ENCODE measurements at places on chromosomes 12 and 14. TPM values are rescaled to one million over a fixed set of nuclear protein-coding genes. Genes with fewer than 3 reads are reported as not detected.
A peak's percentile ranks its signal among the peaks of the same experiment; 100 is the strongest.

EP400 gene
- total RNA-seq: 8.4 TPM

PLBD1 gene
- not detected for total RNA-seq

- DNase-seq: no peak
- H3K4me1 ChIP-seq: no peaks in the 10 kb centered on the region
- H3K36me3 ChIP-seq: no peaks in the 10 kb centered on the region
- H3K27me3 ChIP-seq: peaks cover 30% of the 10 kb centered on the region
- no peak overlapping the region for H3K27ac ChIP-seq
- no peak overlapping the region for H3K4me3 ChIP-seq
Measured at GRCh38 chr14:99134516-99135046, 137.4 kb downstream of the BCL11B start.

CACNA1C gene
- not detected for total RNA-seq

DNA sequence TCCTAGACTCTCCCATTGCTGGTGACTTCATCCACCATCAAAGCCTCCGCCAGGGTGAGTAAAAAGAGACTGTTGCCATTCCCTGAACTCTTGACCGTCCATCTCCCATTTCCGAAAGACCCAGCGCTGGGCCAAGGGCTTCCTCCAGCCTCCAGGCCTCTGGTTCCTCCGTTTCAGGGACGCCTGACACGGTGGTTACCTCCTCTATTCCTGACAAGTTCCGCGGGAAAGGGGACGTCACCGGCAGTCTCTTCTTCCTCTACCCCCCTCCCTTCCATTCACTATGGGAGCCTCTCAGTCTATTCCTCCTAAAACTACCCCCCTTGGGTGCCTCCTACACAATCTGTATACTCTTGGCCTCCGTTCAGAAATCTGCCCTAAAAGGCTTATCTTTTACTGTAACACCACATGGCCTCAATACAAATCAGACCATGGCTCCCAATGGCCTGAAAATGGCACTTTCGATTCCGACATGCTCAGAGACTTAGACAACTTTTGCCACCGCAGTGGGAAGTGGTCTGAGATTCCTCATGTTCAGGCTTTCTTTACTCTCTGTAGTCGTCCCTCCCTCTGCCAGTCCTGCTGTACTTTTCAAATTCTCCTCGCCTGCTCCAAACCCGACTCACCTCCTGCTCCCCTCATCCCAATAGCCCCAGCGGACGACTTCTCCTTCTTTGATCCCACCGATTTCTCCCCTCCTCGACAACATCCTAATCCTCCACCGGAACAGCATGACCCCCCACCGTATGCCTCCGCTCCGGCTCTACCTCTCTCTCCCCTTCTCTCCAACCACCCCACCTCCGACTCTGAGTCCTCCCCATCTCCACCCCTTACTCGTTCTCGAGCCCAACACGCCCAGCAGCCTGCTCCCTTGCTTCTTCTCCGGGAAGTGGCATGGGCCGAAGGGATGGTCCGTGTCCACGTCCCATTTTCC is 70.4 kb downstream of the MOK start:
- H3K4me1 ChIP-seq: peaks cover 19% of the 10 kb centered on the region
- no peaks in the 10 kb centered on the region for H3K27me3 ChIP-seq
- peaks cover 1% of the 10 kb centered on the region for H3K36me3 ChIP-seq
- no peak overlapping the region for H3K27ac ChIP-seq
- peak overlapping the region; percentile 62 for H3K4me3 ChIP-seq
- DNase-seq: no peak

C3AR1 gene
- not detected for total RNA-seq

EID3 gene
- total RNA-seq: 4.5 TPM

DNA sequence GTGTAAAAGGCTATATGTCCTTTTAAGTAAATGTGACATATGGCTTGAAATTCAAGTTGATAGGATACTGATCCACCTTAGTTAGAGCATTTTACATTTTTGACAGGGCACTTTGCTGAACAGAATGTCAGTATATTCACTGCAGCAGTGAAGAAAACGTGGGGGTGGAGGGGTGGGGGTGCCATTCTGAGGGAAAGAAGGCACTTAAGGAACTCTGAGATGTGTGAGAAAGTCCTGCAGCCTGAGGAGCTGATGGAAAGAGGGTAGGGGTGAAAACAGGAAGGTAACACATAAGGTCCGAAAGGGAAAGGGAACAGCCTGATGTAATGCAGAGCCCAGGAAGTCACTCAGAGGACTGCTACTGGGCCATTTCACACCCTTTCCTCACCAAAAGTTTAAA is 265.5 kb upstream of the GRIP1 start:
- DNase-seq: no peak
- no peaks in the 10 kb centered on the region for H3K4me1 ChIP-seq
- no peak overlapping the region for H3K27ac ChIP-seq
- no peaks in the 10 kb centered on the region for H3K36me3 ChIP-seq
- no peak overlapping the region for H3K4me3 ChIP-seq
- H3K27me3 ChIP-seq: no peaks in the 10 kb centered on the region

B4GALNT3 gene
- 2.9 TPM for total RNA-seq

DNA sequence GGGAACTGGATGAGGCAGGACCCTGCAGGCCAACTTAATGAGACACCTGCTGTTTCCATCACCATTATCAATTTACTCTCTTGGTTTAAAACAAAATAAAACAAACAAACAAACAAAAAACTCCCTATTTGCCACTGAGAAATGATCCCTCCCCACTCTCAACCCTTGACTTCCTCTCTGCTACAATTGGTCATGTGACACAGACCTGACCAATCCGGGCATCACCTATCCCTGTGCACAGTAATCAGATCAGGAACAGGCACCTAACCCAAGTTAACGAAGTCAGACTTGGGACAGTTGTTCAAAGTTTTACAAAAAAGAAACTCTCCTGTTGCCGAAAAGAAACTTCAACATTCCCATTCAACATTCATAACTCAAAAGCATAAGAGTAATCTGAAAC is 58.4 kb downstream of the NELL2 start:
- H3K36me3 ChIP-seq: no peaks in the 10 kb centered on the region
- no peaks in the 10 kb centered on the region for H3K4me1 ChIP-seq

- peaks cover 7% of the 10 kb centered on the region for H3K27me3 ChIP-seq
- no peak overlapping the region for H3K27ac ChIP-seq
- no peaks in the 10 kb centered on the region for H3K36me3 ChIP-seq
- H3K4me1 ChIP-seq: peaks cover 42% of the 10 kb centered on the region
- no peak for DNase-seq
- H3K4me3 ChIP-seq: no peak overlapping the region
Measured at GRCh38 chr12:50073206-50073605, 11.9 kb upstream of the SMARCD1 start.

Data from HepG2 (cell line).